Stimulated activated CD8-positive, alpha-beta memory T cell treated with anti-CD3 and anti-CD28 coated beads, Interleukin-4, amount 100 ng/mL, for 4 hours (primary cell): ENCODE measurements at places on chromosomes 4 and X.

DNA sequence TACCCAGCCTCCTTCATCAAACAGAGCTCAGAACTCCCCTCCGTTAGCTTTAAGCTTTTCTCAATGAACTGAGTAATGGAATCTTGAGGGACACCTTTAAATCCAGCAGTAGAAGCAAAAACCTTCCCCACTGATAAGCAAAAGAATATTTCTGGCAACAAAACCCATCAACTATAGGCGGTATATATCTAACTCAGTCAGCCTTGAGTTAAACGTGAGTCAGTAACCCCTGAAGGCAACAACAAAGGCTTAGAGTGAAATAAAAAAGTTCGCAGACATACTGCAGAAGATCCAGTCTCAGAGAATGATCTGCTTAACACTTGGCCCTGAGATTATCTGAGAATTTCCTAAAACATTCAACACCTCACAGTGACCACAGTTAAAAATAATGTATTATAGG lies 77.2 kb downstream of the DMD start:
- no peak for DNase-seq

GRCh38 chrX:130395341-130395740 lies 6.4 kb upstream of the RBMX2 start:
- no peak for DNase-seq

- DNase-seq: no peak
These were observed 62.8 kb downstream of the DHX15 start for GRCh38 chr4:24521544-24521943.

DNA sequence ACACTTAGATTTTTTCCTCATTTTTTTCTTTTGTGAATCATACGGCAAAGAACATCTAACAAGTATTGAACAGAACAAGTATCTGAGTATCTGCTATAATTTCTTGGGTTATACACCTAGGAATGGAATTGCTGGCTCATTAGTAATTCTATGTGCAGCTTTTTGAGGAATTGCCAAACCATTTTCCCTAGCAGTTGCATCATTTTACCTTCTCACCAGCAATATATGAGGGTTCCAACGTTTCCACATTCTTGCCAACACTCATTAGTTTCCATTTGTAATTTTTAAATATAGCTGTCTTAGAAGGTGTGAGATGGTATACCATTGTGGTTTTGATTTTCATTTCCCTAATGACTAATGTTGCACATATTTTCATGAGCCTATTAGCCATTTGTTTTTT lies 41.1 kb upstream of the DCAF8L1 start:
- DNase-seq: no peak

DNA sequence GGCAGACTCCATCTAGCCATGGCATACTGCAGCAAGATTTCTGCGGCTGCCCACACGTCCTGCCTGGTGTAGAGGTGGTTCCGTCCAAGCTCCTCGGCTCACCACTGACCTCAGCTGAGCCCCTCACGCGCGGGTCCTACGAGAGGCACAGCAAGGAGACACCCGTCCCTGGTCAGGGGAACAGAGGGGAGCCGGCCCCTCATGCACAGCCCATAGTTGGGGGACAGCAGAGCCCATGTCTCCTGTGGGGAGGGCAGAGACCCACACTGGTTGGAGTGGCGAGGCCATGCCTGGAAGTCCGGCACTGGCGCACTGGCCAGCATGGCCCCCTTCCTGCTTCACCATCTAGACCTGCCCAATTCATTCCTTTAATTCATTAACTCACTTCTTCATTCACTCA lies 80.8 kb downstream of the HTRA3 start:
- DNase-seq: no peak

DNA sequence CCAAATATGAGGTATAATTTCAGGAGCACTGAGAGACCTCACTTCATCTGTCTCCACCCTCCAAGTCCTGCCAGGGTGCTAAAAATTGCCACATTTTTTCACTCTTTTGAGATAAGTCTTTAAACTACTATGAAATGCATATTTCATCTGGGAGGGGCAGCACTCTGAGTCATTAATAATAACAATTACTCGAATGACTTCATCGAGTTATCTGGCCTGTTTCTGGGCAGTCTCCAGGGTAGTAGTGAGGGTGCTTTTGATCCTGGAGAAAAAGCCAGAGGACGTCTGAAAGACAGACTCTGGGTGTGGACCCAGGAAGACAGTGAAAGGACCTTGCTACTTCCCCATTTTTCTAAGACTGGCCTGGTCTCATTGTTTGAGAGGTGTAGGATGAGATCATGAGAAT lies 42.3 kb upstream of the SRD5A3 start:
- DNase-seq: no peak

GRCh38 chrX:100319716-100320115 lies 90.4 kb downstream of the PCDH19 start:
- no peak for DNase-seq

DNA sequence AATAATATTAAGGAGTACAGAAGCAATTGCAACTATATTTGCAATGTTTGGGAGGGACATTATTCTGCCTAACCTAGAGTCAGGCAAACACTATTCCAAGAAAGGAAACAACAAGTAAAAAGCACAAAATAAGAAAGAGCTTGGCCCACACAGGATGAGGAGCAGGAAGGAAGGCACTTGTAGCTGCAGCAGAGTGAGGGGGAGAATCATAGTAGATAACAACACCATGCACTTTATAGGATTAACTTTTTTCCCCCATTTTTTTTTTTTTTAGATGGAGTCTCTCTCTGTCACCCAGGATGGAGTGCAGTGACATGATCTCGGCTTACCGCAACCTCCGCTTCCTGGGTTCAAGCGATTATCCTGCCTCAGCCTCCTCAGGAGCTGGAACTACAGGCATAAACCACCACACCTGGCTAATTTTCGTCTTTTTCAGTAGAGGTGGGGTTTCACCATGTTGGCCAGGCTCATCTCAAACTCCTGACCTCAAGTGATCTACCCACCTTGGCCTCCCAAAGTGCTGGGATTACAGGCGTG lies 10.3 kb upstream of the JCHAIN start:
- DNase-seq: no peak

DNA sequence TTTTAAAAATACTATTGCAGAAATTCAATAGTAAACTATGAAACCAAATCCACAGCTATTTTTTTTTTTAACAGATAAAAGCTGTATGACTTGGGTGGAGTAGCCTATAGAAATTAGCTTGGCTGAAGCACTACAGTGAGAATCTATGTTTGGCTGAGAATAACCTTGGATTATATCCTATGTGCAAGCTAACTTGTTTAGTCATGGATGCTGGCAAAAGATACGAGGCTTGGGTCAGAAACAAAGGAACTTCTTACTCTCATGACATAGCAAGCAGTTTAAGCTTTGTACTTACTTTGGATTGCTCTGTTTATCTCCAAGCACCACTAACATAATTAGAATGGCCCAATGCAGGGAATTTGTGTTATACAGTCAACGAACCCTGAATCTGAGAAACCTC lies 119.2 kb upstream of the GRID2 start:
- no peak for DNase-seq

GRCh38 chr4:103030791-103031190 lies 11.3 kb upstream of the SLC9B1 start:
- DNase-seq: no peak

GRCh38 chr4:151727365-151727764 lies 33.4 kb downstream of the GATB start:
- no peak for DNase-seq

DNA sequence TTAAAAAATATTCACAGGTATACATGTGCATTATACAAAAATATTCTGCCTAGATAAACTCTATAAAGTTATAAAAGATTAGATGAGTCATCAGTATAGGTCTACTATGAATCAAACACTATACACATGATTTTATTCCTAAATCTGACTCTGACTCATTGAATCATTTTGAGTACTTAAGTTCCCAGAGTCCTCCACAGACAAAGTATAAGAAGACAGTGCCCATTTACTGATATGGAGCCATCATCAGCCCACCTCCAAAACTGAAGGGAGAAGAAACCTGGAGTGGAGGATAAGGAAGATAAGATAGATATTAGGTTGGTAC lies 28.7 kb upstream of the ANTXR2 start:
- DNase-seq: no peak

DNA sequence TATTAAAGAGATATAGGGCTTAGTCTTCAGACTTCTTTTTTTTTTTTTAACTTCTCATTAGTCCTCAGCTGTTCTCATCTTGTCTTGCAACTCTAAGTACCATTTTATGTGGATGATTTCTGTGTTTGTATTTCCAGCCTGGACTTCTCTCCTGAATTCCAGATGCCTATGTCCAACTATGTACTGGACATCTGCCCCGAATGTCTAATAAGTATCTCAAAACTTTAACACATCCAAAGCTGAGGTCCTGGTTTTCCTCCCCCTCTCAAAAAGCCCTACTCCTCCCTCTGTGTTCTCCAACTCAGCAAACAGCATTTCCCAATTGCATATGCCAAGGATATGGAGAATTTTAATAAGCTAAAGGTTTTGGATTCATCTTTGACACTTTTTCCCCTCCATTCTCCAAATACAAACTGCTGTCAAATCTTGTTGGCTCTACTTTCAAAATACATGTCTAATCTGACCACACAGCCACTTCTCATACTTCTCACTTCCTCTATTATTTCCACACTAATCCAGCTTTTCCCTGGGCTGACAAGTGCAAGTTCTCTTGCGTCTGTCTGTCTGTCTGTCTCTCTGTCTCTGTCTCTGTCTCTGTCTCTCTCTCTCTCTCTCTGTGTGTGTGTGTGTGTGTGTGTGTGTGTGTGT lies 79.8 kb downstream of the CLCN5 start:
- no peak for DNase-seq

DNA sequence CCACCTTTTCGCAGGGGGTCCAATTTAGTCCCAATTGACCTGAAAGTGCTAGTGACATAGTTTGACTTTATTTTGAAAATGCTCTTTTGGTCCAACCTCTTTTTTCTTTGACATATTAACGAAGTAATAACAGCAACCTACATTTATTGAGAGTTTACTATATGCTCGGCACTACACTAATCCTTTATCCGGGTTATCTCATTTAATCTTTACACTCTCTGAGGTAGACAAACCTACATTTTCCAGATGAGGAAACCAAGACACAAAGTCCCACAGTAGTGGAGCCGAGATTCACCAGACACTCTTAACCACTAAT lies 307 bp upstream of the ATRX start:
- DNase-seq: no peak

DNA sequence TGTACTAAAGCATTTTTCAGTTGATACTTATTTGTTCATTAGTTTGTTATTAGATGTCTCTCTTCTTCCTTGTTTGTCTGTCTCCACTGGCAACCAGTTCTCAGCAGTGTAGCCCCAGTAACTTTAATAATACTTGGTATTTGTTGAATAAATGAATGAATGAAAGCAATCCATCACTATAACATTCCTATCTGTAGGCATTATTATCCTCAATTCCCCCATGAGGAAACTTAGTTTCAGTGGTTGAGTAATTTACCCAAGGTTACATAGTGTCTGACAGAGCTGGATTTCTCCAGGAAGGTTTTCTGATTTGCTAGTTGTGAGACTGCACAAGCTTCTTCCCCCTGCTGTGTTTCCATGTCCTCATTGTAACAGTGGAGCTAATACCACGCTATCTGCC lies 27.8 kb upstream of the MAOB start:
- no peak for DNase-seq

GRCh38 chrX:39827951-39828350 lies 269.8 kb downstream of the BCOR start:
- no peak for DNase-seq

- no peak for DNase-seq
These were observed 48.9 kb downstream of the SPATA18 start for GRCh38 chr4:52099860-52100461.

- DNase-seq: no peak
These were observed 178.3 kb upstream of the FMR1 start for GRCh38 chrX:147733369-147733768.

DNA sequence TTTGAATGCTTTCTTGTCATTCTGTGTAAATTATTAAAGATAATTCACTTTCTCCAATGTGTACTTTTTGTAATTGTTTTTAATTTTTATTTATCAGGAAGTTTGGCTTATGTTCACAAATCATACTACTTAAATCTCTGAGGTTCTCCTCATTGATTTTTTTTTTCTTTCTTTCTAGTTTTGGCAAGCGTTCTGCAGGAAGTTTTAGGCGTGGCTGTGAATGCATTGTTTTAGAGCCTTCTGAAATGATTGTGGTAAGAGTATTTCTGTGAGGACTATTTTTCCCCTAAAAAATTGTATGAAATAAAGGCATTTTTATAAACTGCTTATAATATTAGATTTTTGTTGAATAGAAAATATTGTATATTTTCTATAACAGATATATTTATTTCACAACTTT lies 135.8 kb downstream of the RAPGEF2 start:
- no peak for DNase-seq

DNA sequence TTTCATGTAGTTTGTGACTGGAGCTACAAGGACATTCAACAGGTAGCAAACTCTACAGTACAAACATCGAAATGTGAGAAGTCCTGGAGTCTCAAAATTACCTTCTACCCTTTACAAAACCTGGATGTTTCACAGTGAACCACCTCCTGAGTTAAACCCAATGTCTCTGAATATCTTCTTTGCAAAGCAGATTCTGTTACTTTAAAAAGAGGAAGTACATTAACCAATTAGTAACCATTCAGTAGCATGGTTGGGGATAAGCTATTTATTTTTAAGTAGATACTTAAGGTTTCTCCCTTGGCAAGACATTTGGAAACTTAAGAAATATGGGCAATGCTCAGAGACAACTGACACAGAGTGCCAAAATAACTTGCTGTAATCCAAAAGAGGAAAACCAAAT lies 371.9 kb upstream of the NWD2 start:
- DNase-seq: no peak

DNA sequence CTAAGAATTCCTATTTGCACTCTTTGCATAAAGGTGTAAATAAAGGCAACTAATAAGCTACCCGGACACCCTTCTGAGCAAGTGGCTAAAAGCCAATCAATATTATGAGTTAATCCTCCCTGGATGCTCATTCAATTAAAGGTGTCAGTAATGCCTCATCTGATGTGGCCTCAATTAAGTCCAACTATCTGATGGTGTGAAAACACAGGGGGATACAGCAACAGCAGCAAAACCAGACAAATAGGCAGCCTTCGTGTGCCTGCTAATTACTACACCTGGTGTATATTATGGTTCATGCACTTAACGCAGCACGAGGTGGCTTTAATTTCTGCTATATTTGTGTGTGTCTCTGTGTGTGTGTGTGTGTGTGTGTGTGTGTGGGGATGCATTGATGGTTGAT lies 244.4 kb downstream of the DCLK2 start:
- DNase-seq: no peak

DNA sequence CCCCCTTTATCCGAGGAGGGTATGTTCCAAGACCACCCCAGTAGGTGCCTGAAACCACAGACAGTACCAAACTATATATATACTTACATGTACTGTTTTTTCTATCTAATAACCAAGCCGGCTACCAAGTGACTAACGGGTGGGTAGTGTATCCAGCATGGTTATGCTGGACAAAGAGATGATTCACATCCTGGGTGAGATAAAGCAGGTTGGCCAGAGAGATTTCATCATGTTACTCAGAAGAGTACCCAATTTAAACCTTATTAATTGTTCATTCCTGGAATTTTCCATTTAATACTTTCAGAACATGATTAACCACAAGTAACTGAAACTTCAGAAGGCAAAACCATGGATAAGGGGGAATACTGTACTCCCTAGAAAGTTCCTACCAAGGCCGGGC lies 46.5 kb downstream of the RFC1 start:
- DNase-seq: no peak
